ENCODE measurements at places on chromosomes 7 and 10.

- no peak for DNase-seq
These were observed 93.5 kb downstream of the SND1 start for GRCh38 chr7:127745445-127745844.

DNA sequence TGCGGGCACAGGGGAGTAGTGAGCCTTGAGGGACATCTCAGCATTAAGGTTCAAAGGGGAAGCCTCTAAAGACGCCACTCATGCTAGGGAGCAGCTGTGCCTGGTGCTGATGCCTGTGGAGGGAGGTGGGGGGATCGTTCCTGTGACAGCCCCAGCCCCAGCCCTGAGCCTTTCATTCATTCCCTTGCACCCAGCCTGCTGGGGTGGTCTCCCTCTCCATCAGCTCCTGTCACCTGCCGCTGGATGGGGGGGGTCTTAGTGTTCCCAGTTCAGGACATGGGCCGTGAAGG lies 11.6 kb downstream of the ZNF316 start:
- no peak for DNase-seq

DNA sequence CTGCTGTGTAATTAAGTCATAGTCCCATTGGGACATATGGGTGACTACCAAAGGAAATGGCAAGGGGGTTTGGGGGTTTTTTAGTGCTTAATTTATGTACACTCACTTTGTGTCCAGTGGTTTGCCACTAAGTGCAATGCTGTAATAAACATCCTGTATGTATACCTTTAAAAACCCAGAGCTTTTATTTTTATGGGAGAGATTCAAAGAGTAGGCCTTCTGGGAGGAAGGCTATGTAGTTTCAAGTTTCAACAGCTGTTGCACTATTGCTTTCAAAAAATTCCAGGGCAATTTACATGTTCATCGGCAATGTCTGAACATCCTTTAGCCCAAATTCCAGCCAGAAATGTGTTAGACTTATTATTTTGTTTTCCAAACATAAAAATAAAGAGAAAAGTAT lies 744.7 kb downstream of the XPNPEP1 start:
- no peak for DNase-seq

DNA sequence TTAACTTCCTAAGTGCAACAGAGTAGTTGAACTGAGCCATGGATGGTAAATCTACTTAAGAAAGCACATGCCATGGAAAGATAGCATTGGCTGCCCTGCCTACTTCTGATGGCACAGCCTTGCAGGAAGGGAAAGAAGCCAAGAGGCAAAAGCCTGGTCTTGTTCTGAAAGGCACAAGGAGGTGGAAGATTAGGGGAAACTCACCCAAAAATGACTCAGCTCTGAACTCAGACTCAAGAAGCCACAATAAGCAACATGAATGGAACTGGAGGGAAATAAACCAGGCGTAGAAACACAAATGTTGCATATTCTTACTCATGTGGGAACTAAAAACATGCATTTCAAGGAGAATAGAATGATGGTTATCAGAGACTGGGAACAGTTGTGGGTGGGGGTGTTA lies 20.8 kb upstream of the ALOX5 start:
- no peak for DNase-seq

DNA sequence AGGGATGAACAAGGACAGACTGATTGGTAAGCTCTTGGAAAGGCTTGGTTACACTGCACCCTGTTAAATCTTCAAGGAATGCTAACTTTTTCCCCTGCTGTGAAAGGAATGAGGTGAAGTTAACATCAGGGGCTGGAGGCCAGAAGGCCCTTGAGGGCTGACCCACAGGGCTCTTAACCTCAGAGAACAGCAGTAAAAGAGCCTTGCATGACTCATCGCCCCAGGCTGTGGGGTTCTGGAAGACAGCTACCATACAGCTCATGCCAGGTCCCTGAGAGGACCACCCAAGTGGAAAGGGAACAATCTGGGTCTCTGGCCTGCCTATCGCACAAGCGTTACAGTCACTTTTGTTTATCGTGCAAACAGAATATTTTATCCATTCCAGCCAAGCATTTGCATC lies 54.4 kb downstream of the CYP2C9 start:
- no peak for DNase-seq

- no peak for DNase-seq
These were observed 64.6 kb downstream of the CTBP2 start for GRCh38 chr10:125095776-125096175.

DNA sequence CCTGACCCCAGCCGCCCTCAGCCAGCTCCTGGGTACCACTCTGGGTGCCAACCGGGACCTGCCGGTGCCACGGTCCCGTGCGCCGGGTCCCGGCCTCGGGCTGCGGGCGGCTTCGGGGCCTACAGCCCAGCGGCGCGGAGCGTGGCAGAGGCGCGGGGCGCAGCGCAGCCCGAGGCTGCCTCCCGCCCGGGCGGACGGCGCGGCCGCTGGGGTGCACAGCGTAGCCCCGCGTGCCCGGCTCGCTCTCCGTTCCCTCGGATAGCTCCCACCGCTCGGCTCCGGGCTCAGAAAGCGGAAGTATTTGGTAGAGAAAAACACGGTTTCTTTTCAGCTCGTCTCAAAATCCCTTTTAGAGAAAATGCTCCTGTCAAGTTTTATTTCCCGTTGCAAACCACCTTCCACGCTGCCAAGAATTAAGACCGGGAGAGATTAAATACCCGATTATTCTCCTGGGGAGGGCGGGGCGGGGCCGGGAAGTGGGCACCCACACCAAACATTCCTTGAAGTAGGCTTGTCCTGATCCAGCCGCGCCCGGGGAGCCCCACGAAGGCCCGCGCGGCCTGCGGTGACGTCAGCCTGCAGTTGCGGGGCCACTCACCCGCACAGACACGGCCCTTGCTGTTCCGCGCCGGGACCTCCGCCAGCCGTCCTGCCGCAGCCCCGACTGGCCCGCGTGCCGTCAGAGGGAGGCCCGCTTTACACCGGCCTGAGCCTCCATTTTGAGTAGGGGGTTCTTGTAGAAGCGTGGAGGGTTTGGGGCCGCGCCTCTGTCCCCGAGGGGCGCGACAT lies 7.2 kb downstream of the HOXA13 start:
- no peak for DNase-seq

DNA sequence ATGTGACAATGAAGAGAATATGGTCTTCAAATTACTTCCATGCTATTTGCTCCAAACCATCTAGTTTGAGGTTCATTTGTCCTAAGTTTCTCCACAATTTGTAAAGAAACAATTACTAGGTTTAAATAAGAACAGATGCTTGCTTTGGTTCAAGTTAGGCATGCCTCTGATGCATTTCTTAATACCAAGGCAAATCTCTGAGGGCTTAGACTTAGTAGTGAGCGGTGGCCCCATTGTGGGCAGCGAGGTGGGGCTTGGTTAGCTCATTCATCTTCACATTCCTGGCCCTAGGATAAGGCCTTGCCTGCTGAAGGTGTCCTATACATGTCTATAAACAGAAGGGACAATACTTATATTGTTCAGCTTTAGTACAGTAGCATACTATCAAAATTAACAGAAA lies 52.4 kb upstream of the RHEB start:
- no peak for DNase-seq

GRCh38 chr7:141312828-141313521 lies 238.2 kb upstream of the AGK start:
- DNase-seq = no peak

DNA sequence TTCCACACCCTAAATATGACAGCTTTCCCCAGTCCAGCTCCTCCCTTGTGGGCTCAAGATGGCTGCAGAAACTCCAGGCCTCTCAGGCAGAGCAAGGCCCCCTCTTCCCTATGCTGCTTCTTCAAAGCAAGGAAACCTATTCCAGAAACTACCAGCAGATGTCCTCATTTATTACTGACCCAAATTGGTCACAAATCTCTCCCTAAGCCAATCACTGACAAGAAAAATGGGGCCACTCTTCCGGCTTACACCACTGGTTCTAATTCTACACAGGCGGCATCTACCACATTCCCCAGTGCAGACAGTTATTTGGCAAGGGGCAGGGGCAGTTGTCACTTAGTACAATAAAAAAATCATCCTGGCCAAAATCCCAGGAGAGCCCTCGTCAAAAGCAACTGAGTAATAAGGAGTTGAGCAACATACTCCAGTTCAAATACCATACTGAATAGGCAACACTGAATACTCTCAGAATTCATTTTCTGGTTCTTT lies 150.4 kb downstream of the SFMBT2 start:
- no peak for DNase-seq

GRCh38 chr10:93993782-93994437 lies at the start of gene PLCE1:
Gene PLCE1, plus strand, starts transcription at chr10:93993931. Its CDS starts 37,116 bp downstream, at chr10:94031047.
- peak; percentile 0 for DNase-seq

DNA sequence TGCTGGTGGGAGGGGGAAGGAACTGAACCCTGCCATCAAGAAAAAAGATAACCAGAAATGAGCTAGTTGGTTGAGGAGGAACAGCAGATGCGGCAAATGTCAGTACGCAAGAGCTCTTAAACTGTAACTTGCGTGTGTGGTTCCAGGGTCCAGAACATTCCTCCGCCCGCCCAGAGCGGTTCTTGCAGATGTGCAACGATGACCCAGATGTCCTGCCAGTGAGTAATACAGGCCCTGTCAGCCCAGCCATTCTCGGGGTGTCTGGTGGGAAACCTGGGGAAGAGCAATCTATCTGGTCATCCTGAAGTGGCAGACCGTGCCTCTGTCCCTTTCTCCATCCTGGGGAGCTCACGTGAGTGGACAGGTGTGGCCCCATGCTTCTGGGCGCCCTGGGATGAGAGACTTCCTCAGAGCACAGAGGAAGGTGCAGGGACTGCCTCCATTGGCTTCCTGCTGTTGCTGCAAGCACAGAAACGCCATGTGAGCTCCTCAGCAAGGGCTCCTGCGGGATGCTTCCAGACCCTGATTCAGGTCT lies 50.5 kb upstream of the ZMIZ2 start:
- DNase-seq = no peak

DNA sequence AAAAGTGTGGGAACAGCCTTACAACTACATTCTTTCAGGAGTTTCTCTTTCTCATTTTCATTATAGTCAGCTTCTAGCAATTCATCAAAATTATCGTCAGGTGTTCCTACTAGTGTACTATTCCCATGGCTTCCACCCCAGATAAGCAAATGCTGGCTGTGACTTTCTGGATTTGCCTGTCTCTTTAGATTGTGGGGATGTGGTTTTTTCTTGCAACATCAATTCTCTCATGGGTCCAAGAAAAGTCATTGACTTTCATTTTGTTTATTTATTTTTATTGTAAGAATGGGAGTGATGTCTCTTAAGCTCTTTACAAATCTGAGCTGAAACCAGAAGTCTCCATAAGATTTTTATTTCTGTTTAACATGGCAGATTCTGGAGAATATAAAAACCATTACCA lies 349.7 kb upstream of the SEMA3C start:
- DNase-seq = no peak

GRCh38 chr10:117621795-117622420 lies 79.4 kb downstream of the EMX2 start:
- no peak for DNase-seq
